Large intestine (tissue), 12 donors: ENCODE measurements at places on chromosomes 1 and 21.

DNA sequence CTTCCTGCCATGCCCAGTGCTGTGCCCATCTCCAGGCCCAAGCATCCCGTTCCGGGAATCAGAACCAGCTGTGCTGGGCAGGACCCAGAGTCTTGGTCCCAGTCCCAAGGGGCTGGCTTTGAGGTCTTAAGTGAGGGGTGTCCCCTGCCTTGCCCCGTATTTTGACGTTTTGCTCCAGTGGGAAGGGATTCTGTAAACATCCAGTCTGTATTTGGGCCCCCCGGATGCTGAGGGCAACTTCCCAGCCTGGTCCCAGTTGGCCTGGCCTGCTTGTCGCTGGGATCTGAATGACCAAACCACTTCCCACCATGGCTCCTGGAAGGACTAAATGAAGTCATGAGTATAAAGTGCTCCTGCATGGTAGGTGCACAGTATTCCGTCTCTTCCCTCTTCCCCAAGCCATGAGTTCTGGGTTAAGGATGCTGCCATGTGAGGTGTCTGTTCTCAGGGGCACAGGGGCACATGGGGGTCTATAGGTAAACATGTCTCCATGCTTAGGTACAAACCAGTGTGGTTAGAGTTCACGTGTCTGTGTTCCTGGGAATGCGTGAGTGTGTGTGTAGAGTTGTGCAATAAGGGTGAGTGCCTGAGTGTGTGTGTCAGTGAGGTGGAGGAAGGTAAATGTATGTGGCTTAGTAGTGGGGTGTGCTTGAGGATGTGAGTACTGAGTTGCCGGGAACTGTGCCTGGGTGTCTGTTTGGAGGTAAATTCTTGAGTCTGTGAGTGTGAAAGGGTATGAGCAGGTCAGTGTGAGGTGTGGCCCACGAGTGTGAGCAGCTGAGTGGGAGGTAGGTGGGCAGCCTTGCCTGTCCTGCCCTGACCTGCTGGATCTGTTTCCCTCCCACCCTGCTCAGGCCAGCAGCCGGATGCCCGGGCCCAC lies 1.5 kb downstream of the B4GALT2 start:
- no peak for DNase-seq

DNA sequence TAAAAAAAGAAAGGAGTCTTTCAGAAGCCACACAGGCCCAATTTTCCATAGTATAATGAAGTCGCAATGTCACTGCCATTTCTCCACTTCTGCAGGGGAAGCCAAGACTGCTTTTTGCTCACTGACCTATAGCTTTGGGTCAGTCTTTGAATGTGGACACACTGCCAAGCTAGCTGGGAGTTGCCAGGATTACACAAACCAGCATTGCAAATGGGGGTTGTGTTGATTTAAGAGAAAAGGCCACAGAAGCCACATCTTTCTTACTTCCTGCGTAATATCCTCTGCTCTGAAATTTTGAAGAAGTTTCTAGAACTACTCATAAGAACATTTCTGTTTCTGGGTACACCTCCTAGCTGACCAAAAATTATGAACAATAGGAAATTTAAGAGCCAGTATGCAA lies 45.8 kb upstream of the SAMSN1 start:
- no peak for DNase-seq

- DNase-seq: no peak
These were observed 7.6 kb downstream of the SNRNP40 start for GRCh38 chr1:31289021-31289420.

- no peak for DNase-seq
These were observed 64.9 kb downstream of the RUNX3 start for GRCh38 chr1:24865168-24865567.
